ENCODE measurements at places on chromosomes 7 and 10.
A peak's percentile ranks its signal among the peaks of the same experiment; 100 is the strongest.

DNA sequence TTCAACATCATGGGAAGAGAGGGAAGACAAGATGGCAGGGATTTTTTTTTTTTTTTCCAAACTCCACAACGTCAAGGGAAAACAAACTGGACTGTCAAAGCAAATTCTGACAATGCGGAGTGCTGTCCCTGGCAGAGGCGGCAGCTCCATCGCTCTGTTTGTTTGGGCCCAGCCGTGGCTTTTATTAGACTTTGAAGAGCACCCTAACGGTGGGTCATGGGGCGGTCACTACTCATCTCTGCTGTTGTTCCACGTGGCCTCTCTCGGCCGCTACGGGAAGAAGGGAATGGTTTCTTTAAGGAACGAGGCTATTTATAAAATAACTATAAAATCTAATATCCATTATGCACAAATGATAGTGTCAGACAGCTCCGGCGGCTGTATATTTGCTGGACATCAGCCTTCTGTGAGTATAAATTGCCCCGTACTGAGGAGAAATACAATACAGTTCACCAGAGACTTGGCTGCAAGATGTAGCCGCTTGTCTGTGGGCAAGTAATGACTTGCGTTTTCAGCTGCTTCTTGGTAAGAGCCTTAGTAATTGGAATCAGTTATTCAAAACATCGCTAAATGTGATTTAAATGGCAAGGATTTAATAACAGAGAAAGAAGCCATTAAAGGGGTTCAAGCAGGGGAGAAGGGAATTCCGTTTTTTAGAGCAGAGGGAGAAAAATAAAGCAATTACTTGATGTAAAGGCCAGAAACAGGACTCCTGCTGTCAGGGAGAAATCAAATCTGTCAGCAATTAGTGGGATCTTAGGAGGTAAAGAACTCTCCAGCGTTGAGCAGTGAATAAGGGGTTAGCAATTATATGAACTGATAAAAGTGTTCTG lies 61.7 kb upstream of the RAB11FIP2 start:
- DNase-seq: no peak

DNA sequence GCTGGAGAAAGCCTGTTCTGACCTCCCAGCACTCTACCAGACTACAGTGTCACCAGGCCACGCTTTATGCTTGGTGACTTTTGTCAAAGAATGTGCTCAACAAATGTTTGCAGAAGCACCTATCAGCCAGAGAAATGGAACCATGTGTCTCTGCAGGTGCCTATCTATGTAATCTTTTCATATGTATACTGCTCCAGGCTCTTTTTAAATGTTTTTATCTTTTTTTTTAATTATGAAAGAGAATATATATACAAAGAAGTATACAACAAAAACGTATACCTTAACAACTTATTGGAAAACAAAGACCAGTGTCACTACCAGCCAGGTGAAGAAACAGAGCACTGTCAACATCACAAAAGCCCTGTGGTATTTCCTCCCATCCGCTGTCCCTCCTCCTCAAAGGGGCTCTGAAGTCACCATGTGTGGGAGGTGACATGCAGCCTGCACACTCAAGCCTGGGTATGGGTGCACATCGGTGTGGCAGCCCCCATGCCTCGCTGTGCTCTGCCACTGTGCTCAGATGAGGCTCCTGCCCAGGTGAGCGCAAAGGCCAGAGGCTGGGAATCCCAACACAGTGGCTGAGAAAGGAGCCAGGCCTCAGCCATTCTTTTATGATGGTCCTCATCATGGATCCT lies 120.6 kb downstream of the CLEC2L start:
- no peak for DNase-seq

- no peak for DNase-seq
Observed at GRCh38 chr7:99004781-99005500, 126.6 kb downstream of the TRRAP start.

GRCh38 chr10:50395271-50395670 lies 144.0 kb upstream of the ASAH2 start:
- DNase-seq: peak; percentile 78

- no peak for DNase-seq
Observed at GRCh38 chr10:121803611-121804010, 124.2 kb downstream of the ATE1 start.

GRCh38 chr10:89637113-89637512 lies 7.9 kb downstream of the PANK1 start:
- DNase-seq: peak; percentile 80

- DNase-seq: no peak
Observed at GRCh38 chr10:79140855-79141254, 72.1 kb downstream of the ZMIZ1 start.

DNA sequence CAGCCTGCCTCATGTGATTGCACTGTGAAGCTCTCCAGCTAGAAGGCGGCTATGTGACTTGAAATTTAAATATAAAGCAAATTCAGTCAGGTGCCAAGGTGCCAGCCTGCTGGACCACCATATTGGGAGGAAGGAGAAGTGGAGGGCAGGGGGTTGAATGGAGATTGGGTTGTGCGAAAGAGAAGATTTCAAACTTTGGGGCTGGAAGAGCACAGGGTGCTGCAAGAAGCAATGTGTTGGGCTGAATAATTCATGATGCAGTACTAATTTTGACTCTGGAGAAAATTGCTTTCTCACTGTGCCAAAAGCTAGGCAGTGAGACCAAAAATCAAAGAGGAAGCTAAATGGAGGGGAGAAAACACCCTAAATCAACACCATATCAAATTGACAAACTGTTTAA lies 335.3 kb downstream of the NRG3 start:
- no peak for DNase-seq

- no peak for DNase-seq
Observed at GRCh38 chr7:116702046-116702785, 30.2 kb downstream of the MET start.

DNA sequence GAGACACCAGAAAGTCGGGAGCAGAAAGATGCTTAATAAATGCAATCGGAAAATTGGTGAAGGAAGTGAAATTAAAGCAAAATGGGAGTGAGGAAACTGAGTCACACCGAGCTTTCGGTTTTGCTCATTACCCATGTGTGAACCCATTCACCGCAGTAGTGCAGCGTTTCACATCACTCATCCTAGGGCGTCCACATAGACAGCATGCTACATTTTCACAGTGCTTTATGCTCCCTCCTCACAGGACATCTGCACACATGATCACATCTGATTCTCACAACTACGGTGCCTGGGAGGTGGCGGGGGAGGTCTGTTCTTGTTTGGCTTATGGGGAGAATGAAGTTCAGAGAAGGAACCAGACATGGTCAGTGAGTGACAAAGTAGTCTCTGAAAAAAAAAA lies 36.6 kb upstream of the ATP6V0A4 start:
- no peak for DNase-seq

GRCh38 chr7:157445956-157446295 lies 109.1 kb downstream of the DNAJB6 start:
- no peak for DNase-seq

GRCh38 chr10:30736685-30737232 lies 107.2 kb upstream of the LYZL2 start:
- peak; percentile 62 for DNase-seq

- DNase-seq: no peak
Observed at GRCh38 chr7:73973091-73973490, 54.9 kb upstream of the ELN start.

- DNase-seq: no peak
Observed at GRCh38 chr7:16397501-16398145, 23.7 kb downstream of the CRPPA start.

- DNase-seq: no peak
Observed at GRCh38 chr7:36639826-36640225, 84.5 kb downstream of the AOAH start.

All from suppressor macrophage treated with lipopolysaccharide for 1 hour (primary cell).